Activated B cell treated with CpG ODN at 0.5 μM for 24 hours (primary cell): ENCODE measurements at places on chromosomes 3 and 15.

DNA sequence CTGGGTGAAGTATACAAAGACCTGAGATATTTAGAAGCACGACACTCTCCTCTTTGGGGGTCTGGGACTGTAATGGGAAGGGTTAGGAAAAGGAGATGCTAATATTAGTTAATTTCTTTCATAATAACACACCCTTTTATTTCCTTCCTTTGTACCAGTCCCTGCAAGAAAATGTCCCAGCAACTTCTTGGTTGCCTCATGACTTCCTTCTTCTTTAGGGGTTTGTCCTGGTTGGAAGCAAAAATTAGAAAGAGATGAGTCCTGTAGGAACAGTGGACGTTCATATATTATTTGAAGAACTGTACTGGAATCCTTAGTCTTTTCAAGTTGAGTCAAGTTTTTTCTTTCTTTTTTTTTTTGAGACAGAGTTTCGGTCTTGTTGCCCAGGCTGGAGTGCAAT is 227.8 kb upstream of the TBL1XR1 start:
- DNase-seq, result no peak

DNA sequence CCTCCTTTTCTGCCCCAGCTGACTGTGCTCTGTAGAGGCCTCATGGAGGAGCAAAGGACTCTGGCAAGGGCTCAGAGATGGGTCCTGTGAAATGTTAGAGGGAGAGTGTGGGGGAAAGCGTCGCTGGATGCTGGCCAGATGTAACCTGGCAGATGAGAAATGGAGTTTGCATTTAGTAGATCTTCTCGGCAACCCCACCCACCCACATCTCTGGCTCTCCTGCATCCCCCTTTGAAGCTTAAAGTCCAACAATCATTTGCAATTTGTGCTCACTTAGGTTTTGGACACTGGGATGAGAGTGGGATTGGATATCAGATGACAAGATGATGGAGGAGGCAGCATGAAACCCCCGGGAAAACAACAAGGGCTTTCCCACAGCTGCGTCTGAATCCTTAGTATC is 523.6 kb upstream of the MCTP2 start:
- no peak for DNase-seq

DNA sequence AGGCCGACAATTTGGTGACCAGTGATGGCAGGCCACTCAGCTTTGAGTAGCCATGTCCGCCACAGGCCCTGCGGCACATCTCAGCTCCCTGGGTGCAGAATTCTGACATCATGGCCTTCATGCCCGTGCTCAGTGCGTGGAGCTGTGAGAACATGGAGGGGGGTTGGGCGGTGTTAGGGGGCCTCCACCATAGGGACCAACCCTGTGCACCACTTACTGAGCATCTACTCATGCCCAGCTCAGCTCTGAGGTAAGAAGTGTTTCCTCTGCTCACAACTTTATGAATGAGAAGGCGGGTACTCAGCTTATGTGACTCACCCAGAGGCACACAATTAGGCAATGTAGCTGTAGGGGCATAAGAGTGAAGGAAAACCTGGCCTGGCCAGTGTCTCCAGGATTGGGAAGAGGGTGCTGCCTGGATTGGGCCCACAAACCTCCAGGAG is 10.5 kb downstream of the ACOX2 start:
- DNase-seq, result no peak

GRCh38 chr15:83698294-83698693 is 44.4 kb downstream of the ADAMTSL3 start:
- no peak for DNase-seq

GRCh38 chr15:73694419-73694818 is 10.2 kb downstream of the CD276 start:
- DNase-seq, result no peak

GRCh38 chr3:190533511-190534281 is 19.8 kb downstream of the IL1RAP start:
- DNase-seq, result no peak

- no peak for DNase-seq
Measured at GRCh38 chr3:197171481-197172067, 126.8 kb downstream of the DLG1 start.

- DNase-seq, result no peak
Measured at GRCh38 chr3:37319784-37320183, 145.4 kb upstream of the LRRFIP2 start.

DNA sequence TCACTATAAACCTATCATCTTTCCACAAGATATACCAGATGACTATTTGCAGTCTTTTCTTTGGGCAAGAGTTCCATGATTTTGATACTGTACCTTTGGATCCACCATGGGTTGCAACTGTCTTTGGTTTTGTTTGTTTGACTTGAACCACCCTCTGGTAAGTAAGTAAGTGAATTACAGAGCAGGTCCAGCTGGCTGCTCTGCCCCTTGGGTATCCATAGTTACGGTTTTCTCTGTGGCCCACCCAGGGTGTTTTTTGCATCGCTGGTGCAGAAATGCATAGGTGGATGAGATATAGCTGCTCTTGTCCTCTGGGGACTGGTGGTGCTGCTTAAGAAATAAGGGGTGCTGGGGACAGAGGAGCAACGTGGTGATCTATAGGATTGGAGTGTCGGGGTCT is 33.8 kb downstream of the CHDH start:
- no peak for DNase-seq

GRCh38 chr3:74436184-74436583 is 178.3 kb downstream of the CNTN3 start:
- no peak for DNase-seq

DNA sequence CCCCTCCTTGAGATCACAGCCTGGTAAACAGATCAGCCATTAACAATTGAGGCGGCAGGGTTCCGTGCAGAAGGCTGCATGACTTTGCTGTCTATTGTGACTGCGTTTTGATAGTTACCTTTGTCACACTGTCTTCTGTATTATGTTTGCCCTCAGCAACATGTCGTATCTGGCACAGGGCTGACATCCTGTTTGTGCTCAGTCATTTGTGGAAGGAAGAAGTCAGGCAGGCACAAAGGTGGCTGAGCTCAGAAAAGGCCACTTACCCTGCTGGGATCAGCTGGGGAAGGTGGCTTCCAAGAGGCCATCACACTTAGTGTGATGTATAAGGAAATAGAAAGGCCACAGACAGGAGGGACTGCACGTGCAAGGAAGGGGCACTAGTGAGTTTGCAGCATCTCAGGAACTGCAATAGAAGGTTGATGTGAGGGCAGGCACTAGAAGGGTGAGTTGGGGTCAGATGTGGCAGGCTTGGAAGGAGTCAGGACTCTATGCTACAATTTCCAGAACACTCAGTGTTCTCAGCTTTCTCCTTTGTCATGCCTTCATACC is 13.4 kb downstream of the PML start:
- DNase-seq, result no peak

GRCh38 chr3:66413151-66413751 is 87.6 kb downstream of the LRIG1 start:
- DNase-seq, result no peak

DNA sequence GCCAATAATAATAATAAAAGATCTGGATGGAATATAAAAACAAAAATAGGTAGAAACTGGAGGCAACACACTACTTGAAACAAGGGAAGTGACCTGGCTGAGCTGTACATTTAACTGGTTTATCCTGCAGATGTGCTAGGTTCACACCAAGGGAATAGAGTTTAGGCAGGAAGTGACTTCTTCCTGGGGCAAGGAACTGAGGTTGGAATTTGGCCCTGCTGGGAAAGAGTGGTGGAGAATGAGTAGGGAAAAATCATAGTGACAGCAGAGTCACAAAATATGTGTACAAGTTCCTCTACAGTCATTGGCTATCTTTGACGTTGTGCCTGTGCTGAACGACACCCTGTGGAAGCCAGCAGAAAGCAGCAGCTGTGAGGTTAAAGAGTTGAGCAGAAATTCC is 44.1 kb downstream of the ARHGAP11B start:
- no peak for DNase-seq
